Stimulated activated CD8-positive, alpha-beta memory T cell treated with anti-CD3 and anti-CD28 coated beads, Interleukin-4, amount 100 ng/mL, for 1 hour (primary cell): ENCODE measurements at places on chromosomes 12 and 14.

DNA sequence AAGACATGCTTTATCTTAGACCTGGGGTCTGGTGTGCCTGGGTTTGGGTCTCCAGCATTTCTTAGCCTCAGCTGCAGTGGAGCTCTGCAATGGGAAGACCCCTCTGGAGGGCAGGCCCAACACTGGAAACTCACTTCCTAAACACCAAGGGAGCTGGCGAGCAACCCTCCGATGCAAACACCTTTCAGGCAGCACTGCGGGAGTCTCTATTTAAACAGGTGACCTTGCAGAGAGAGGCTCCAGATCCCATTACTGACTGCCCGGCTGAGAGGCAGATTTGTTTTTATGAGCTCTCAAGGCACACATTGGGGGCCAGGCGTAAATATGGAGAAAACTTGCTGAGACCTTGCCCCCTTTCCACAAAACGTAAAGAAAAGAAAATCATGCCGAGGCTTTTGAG is 195.5 kb downstream of the PAX9 start:
- DNase-seq: no peak

DNA sequence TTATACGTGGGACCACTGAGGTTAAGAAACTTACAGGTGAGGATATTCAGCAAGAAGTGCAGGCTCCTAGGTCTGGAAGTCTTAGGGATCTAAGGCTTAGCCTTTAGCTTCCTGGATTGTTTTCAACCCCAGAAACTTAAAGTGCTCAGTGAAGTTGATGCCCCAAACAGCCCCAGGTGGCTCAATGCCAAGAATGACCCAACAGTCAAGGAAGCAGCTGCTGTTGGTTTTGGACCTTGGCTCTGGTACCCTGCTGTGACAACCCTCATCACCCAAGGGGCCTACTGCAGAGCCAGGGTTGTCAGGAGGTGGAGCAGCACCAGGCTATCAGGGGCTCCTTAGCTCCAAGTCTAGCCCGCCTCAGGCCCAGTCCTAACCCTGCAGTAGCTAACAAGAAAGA is 36.8 kb downstream of the VDR start:
- no peak for DNase-seq

DNA sequence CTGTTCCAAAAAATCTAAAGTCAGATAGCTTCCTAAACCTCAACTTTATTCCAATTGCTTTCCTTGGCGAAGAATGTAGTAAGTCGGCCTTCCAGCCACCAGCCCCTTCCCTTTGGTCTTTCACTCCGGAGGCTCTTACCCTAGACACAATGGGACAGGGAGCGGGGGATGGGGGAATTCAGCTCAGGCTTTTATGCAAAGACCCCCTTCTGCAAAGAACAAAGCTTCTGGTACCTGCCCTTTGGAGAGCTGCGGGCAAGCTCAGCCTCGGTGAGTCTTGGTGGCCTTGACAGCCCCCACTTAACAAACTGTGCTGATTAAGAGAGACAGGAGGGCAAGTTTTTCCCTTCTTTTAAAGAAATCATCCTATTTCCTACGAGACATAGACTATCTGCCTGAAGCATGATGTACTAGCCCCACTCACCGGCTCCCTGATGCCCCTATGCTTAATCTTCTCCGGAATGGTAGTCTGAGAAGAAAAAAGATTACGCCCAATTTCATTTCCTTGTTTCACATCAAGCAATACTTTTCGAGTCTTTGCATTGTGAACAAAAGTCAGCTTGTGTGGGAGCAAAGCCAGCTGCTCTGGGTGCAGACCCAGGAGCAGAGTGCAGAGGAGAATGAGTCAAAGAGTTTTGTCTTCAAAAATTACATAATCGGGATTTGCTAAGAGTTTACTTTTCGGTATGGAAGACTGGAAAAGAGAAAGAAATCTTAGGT is 1.5 kb upstream of the NANOG start:
- DNase-seq: no peak

DNA sequence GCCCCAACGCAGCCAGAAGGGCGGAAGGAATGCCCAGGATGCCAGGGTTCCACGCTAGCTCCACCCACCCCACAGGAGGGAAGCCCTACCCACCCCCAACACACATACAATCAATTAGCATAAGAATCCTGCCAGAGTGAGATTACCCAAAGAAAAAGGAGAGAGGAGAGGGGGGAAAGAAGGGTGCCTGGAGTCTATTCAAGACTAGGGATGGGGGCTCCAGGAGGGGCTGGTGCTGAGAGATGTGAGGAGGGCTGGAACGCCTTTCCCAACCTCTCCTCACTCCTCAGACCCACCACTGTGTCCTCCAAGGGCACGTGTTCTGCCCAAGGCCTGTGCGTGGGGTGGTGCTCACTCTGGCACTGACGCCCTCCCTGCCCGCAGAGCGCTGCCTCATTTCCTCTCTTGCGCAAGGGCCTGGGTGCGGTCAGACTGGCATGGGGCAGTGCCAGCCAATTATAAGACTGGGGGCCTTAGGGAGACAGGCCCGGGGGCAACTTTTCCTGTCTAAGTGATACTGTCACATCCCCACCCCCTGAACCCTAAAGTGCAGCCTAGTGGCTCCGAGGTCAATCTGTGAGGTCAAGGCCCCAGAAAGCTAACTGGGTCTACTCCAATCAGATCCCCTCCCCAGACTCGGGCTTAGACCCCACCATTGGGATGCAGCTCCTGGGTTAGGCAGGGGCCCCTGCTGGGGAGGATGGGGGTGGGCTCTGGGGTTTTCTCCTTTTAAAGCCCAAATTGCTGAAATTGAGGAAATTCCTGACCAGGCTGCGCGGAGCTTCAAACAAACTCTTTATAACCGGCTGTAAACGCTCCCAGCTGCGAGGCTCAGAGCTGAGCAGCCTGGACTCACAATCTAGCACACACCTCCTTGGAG is 10.2 kb upstream of the ITGB7 start:
- no peak for DNase-seq

DNA sequence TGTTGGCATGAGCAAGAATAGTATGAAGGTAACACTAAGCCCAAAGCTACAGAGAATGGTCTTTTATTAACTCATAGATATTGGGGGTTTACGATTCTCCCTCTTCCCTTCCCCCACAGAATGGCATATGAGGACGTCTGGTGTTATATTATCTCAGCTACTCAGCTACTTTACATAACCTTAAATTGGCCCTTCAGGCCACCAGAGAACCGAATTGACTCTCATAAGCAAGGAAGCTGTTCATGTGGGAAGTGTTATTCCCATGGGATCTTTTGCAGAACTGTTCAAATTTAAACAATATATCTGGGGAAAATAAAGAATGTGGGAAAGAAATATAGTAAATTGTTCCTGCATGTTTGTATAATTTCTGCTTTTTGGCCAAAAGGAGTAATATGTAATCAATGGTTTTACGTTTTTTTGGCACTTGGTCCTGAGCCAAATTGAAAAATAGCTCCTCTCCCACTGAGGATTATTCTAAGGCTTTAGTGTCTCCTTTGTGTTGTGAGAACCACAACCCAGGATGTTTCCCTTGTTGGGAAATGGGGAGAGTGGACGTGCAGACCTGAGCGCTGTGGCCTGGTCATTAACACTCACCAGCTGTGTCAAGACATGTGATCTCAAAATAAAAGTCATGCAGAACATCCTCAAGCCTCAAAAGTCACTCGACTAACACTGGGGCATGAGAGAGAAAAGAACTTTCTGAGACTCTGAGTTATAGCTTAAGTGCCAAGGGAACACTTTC is 31.8 kb upstream of the CMAS start:
- no peak for DNase-seq

- DNase-seq: no peak
Observed at GRCh38 chr12:132516095-132517012, 26.4 kb downstream of the FBRSL1 start.

DNA sequence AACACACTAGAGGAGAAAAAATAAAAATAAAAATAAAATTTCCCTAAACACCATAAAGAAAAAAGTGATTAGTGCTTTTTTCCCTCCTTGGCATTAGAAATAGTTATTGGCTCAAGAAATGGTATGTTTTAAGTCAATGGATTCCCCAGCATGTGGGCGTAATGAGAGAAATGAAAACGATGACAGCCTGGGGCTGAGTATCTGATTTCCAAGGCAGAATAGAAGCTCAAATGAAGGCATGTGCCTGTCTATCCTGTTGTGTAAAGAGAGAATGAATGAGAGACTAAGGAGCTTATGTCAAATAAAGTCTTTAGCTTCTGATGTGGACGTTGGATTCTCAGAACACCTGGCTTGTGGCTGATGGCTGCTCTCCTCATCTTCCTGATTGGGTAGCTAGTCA is 1408.4 kb upstream of the TMEM132C start:
- DNase-seq: no peak

DNA sequence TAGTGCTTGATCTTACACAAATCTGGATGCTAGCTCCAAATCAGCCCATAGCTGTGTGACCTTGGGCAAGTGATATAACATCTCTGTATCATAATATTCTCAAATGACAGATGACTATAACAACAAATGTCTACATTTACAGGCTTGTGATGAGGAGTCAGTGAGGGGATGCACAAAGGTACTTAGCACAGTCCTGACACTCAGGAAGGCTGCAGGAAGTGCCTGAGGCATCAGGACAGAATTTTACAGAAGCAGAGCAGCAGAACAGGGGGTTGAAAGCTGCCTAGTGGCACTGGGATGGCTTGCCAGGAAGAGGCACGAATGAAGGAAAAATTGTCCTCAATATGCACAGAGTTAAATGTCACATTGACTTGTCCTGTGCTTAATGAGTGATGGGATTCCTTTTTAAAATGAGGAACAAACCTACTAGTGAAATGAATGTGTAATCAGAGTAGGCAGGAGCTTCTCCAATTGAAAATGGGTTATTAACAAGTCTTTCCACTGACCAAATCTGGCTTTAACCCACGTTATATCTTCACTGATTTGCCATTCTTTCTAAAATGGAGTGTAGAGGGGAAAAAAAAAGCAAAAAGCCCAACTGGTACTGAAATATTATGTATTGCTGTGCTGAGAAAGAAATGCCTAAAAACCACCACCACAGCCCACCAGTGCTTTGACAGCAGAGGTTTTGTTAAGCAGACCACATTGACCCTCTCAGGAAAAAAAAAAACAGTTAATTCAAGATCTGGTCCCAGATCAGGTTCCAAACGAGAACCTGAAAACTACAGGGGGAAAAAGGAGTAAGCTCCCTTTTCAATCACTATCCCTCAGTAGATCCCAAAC is 11.6 kb downstream of the BTG1 start:
- DNase-seq: no peak

DNA sequence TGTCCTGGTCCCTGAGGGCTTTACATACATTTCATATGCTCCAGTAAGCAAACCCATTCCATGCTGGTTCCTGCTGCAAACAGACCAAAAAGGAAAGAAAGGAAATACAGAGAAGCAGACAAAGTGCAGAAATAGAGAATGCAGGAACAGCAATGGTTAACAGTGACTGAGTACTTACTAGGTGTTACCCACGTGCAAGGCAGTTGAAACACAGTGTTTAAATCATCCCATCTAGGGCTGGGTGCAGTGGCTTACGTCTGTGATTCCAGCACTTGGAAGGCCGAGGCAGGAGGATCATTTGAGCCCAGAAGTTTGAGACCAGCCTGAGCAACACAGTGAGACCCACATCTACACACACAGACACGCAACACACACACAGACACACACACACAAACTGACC is 21.2 kb upstream of the NINJ2 start:
- DNase-seq: no peak

DNA sequence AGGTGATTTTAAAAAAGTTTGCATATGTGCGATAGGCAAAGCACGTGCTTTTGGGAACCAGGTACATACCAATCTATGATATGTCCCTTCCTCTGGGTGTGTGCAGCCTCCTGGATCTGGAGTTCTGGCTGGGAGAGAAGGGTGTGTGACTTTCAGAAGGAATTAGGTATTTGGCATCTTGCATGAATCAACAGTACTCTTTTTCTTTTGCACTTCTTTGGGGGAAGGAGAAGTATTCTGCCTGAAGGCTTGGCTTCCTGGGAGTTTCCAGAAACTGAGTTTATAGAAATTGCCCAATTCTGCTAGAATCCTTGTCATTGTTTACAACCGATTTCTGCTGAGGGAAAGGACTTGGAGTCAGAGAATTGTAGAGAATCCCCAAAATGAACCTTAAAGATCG is 2.9 kb upstream of the CLMN start:
- no peak for DNase-seq

GRCh38 chr12:58566599-58566998 is 353.7 kb downstream of the LRIG3 start:
- no peak for DNase-seq

DNA sequence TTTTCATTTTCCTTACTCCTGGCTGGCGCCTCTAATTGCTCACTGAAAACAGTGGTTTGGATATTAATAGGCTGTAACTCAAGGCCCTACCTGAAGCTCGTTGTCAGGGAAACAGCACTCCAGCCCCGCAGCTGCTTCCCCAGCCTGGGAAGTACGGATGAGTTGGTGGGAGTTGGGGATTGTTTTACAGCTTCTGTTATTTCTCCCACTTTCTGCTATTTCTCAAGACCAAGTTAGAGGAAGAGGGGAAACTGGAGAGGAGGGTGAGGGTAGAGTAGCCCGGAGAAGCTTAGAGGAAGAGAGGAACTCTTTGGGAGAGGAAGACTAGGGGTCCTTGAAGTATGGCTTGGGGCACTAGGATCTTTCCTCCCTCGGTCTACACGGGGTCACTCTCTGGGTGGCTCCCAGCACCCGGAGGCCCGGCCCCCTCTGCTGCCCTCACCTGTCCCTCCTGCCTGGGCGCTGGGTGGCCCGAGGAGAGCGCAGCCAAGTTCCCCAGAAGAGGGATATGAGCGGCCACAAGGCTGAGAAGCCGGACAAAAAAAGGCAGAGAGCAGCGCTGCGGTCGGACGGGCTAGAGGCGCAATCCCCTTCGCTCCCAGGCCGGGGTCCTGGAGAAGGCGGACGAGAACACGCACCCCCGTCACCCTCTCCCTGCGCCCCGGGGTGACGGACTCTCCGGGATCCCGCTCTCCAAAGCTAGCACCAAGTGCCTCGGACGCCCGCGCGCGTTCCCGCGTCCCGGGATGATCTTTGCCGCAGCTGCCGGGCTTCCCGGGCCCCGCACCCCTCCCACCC is 671 bp downstream of the SPTB start:
- DNase-seq: no peak

DNA sequence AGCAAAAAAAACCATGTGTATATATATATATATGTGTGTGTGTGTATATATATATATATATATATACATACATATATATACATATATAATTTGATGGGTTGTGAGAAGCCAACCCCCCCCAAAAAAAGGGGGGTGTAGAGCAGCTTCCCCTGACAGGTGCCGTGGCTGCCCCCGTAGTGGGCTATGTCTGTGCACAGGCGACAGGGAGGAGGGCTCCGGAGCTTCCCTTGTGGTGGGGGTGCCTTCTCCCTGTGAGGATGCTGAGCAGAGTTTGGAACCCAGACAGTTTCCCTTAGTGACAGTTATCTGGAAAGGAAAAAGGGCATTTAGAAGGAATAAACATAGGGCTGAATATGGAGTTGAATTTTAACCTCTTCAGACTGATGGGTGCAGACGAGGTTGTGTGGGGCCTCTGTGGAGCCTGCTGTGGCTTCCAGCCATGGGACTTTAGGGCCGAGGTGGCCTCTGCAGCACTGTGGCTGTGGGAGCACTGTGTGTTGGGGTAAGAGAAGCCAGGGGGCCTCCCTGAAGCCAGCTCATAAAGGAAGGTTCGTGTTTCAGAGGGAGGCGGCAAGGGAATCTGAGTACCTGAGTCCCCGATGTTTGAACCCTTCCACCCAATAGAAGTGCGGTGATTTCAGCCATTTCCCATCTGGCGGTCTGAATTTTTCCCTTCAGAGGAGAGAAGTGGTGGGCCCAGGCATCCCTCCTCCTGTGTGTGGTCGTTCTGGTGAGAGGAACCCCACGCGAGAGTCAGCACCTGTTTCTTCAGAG is 19.8 kb downstream of the XRCC3 start:
- no peak for DNase-seq
